Kidney capillary endothelial cell (primary cell): ENCODE measurements at places on chromosomes 7 and 10.

- no peak for DNase-seq
Measured at GRCh38 chr7:121901026-121901425, 28.1 kb downstream of the PTPRZ1 start.

DNA sequence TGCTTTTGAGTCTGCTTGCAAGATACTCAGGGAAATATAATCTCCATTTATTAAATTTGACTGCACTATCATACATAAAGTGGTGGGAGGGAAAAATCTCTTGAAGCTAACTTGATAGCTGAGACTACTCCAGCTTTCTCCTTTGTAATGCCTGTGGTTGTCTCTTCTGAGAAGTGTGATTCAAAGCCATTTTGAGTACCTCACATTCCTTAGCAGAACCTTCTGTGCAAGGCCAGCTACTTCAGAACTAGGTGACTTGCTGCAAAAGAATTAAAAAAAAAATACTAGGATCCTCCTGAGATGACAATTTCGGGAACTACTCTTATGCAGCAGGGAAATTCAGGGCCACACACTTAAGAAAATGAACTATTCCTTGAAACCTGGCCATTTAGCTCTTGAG, 294.8 kb downstream of the MDFIC start:
- no peak for DNase-seq

DNA sequence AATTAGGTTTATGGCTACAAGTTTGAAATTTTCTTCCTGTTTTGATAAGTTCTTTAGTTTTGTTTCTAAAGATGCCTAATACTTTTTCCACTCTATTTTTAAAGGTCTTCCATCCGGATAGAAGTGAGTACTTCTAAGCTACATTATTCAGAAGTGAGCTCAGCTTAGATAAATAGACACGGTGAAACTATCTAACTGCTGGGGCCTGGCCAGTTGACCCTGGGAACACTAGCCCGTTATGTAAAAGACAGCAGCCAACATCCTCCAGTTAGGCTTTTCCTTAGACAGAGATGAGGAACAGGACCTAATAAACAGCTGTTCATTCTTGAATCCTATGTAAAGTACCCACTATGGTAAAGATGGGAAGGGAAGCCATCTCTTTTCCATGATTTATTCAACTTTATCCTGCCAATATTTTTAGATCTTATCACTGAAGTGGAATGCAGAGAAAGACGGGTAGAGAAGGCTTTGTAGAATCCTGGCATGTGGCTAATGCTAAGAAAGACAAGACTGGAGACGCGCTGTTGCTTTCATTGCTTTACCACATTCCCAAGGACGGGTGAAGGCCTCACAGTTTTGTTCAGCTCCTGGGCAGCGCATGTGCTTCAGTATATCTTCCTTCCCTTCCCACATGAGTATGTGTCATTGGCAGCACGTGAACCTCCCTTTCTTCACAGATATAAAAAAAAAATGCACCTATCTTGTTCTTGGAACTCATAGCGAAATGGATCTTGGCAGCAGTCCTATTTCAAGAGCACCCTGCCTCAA, 340.0 kb upstream of the MEOX2 start:
- DNase-seq = no peak

- DNase-seq = no peak
Measured at GRCh38 chr7:150801946-150802771, 1.6 kb downstream of the TMEM176A start.

DNA sequence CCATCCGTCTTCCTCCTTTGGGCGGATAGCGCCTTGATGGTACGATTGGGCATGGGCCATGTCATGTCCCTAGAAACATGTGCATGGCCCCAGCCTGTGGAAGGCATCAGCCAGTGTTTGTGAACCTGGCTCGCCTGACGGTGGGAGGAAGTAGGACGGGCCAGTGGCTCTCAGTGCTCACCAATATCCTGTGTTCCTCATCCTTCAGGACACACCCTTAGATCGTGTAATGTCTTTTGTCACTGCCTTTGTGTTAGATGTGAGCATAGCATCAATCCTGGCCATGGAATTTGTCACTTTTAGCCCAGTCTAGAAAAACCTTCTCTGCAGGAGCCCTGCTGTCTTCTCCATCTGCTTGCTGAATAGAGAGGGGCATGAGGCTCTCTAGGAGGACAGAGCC, 77.6 kb downstream of the PFKFB3 start:
- DNase-seq = no peak

DNA sequence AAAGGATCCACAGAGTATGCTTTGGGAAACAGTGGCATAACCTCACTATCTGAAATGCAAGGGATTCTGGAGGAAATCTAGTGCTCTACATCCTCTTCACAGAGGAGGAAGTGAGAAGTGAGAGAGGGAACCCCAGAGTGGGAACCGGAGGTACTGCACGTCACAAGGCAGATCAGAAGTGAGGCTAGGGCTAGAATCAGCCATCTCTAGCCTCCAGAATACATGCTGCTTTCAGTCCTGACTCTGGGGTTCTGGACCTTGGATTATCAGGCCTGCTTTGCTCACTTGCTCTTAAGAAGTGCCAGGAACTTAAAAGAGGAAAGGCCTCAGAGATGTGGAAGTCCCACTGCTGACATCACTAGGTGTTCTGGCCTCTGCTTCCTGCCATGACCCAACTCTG, 25.7 kb downstream of the ZNF503 start:
- DNase-seq = no peak

GRCh38 chr7:34544621-34545020, 113.4 kb upstream of the NPSR1 start:
- no peak for DNase-seq

GRCh38 chr10:118101501-118101900, 54.8 kb upstream of the RAB11FIP2 start:
- DNase-seq = no peak

DNA sequence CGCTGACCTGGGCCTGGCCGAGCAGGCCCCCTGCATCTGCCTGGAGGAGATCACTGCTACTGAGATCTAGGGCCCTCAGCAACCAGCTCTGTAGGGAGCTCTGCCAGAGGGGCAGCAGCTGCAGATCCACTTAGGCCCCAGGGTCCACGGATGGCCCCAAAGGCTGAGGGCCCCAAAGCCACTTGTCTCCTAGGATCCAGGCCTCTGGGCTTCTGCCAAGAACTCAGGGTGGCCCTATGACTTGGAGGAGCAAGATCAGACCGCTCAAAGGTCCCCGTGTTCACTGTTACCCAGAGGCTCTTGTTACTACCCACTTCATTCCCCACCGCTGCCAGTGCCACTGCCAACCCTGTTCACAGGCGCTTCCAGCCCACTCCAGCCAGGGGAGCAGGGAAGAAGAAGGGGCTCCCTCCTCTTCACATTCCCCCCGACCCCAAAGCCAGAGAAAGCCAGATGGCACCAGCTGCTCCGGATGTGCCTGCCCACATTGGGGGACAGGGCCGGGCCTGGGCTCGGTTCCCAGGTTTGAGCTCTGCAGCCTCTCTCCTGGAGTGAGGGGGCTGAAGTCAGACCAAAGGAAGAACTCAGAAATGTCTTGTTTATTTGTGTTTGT, 7.6 kb downstream of the LZTS2 start:
- no peak for DNase-seq

- DNase-seq = no peak
Measured at GRCh38 chr10:49296836-49297235, 2.1 kb upstream of the C10orf71 start.

- peak; percentile 46 for DNase-seq
Measured at GRCh38 chr10:132229834-132230556, 43.2 kb downstream of the DPYSL4 start.

DNA sequence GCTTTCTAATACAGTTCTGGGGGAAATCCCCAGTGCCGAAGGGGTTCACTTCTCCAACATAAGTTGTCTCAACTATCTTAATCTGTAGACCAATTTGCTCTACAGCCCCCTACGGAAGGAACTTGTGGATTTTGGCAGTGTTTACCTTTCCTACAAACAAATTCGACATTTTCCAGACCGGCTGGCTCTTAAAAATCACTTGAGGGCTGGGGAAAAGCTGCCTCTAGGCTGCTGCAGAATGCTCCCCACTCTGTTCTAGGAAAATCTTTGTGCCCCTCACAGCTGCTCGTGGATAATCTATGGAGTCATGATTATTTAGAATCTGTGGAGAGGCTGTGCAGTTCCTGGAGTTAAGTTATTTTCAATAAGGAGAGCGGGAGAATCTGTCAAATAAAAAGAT, 474.6 kb upstream of the FZD8 start:
- no peak for DNase-seq

- no peak for DNase-seq
Measured at GRCh38 chr10:61642150-61642571, 20.6 kb upstream of the CABCOCO1 start.

- DNase-seq = no peak
Measured at GRCh38 chr7:25303281-25304181, 75.2 kb upstream of the NPVF start.

DNA sequence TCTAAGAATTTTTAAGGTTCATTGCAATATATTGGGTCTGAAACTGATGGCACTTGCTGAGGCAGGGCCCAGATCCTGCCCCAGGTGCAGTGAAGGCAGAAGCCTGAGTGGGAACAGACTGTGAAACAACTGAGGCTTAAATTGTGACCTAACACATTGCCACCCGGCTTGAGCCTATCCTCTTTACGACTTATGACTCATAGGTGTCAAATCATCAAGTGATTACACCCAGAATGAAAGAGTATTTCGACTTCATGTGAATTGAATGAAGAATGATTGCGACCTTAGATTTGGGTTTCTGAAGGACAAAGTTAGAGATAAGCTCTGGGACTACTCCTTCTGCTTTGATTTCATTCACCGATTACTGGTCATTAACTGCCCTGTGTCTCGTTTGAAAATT, 200.9 kb downstream of the CREB5 start:
- no peak for DNase-seq

DNA sequence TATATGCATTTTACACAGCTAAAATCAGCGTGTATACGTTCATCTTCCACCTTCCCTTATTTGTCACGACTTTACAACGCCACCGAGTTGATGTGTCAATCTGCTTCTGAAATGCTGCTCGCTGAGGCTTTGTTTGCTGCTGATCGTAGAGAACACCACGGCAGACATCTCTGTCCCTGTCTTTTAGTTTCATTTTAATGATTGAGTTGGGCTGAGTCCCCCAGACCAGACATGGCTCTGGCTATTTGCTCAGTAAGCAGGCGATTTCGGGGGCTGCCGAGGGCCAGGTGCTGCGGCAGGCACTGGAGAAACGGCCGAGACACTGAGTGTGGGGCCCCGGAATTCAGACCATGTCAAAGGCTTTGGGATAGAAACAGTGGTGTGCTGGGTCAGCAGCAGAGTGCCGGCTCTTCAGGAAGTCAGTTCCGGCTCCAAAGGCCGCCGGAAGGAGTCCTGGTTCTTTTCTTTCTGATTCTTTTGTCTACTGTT, 5.0 kb downstream of the LRRC27 start:
- DNase-seq = no peak

DNA sequence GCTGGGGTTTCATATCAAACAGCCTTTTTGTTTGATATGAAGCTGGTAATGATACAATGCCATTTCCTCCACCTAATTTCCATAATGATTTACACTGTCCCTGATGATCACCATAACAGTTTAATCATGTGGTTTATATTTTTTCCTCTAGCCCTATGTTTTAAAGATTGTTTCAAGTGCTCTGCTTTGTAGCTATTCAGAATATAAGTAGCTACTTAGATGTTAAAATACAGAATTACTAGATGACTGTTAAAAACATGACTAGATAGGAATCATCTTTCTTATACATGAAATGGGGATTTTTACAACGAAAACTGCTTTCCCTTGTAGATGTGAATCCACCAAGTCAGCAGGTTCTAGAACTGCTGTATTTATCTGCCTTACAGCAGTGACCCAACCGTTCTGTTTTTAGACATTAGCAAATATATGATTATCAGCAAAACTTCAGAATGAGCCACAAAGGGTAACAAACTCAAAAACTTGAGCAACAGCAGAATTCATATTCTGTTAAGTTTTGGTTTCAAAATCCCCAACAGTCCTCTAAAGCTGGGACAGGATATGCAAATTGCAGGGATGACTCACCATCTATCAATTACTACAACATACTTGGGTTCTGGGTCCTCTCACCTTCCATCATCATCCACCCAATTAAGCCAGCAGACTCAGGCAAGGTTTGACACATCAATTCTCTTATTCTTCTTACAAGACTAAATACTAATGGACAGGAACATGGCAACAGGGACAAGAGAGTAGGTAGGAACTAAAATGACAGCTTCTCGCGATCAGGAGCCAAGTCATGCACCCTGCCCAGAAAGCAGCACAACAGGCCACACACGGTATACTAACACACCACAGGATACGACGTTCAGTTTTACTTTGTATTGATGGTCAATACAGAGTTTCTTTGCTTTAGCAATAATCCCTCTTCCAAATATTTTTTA, 83.9 kb downstream of the PIP4K2A start:
- peak; percentile 47 for DNase-seq

DNA sequence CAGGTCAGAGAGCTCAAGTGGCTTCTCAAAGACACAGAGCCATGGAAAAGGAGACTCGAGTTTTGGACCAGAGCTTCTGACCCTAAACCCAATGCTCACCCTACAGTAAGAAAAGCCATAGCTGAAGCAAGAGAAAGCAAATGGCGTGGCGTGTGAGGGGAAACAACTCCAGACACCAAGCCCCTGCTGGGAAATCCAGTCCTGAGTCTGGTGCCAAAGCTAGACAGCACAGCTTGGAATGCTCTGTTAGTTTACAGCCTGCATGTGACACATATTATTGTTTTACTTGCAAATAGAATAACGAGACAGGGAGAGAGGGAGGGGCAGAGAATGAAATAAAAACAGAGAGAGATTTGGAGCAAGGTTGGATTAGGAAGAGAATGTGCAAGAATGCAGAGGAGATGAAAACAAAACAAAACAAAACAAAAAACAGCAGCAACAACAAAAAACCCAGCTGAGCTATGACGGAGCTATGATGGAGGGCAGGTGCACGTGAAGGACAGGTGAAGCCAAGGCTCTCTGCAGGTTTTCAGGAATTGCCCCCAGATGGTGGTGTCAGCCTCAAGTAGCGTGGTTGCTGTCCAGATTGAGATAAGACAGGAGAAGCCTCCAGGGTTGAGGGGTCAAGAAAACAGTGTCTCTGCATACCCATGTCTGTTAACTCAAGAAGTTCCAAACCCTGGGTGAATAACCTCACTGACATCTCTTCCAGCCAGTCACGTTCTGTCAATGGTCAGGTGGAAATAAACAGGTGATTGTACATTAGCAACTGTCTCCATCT, 69.7 kb upstream of the LRRC18 start:
- DNase-seq = no peak
